ENCODE measurements at places on chromosomes 2 and 18. TPM values are rescaled to one million over a fixed set of nuclear protein-coding genes. Genes with fewer than 3 reads are reported as not detected.

The CNTNAP5 gene
- total RNA-seq = not detected

The STARD6 gene
- not detected for total RNA-seq

The C2orf72 gene
- total RNA-seq = not detected

GRCh38 chr2:224722770-224723169 lies 6.6 kb upstream of the CCDC195 start:
- H3K27me3 ChIP-seq = peaks cover 4% of the 10 kb centered on the region
- H3K4me1 ChIP-seq = no peaks in the 10 kb centered on the region
- H3K36me3 ChIP-seq = no peaks in the 10 kb centered on the region

- DNase-seq = no peak
- H3K27me3 ChIP-seq = no peaks in the 10 kb centered on the region
These were observed 7.2 kb upstream of the ABCA12 start for GRCh38 chr2:215145611-215146010.

GRCh38 chr2:974502-974901 lies 23.9 kb downstream of the SNTG2 start:
- peak overlapping the region; percentile 84 for H3K27ac ChIP-seq
- DNase-seq = no peak
- peak overlapping the region; percentile 19 for H3K4me3 ChIP-seq

GRCh38 chr2:240701736-240702639 lies 10.3 kb downstream of the AQP12A start:
- H3K27ac ChIP-seq = no peak overlapping the region
- DNase-seq = no peak
- no peak overlapping the region for H3K4me3 ChIP-seq
- peaks cover 15% of the 10 kb centered on the region for H3K27me3 ChIP-seq
- peaks cover 19% of the 10 kb centered on the region for H3K4me1 ChIP-seq
- H3K36me3 ChIP-seq = no peaks in the 10 kb centered on the region

DNA sequence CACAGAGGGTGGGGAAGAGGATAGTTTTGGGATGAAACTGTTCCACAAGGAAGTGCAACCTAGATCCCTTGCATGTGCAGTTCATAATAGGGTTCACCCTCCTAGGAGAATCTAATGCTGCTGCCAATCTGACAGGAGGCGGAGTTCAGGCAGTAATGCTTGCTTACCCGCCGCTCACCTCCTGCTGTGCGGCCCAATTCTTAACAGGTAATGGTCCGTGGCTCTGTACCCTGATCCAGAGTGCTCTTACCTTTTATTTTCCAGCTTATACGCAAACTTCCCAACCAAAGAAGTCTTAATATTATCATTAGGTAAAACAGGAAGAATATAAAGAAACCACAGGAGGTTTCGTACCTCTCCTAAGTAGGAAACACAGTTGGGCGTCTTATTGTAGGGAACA lies 82.7 kb upstream of the CD302 start:
- H3K27me3 ChIP-seq = no peaks in the 10 kb centered on the region
- H3K4me1 ChIP-seq = peaks cover 9% of the 10 kb centered on the region
- no peak for DNase-seq
- no peak overlapping the region for H3K4me3 ChIP-seq
- no peak overlapping the region for H3K27ac ChIP-seq

- DNase-seq = no peak
- peaks cover 5% of the 10 kb centered on the region for H3K36me3 ChIP-seq
- H3K4me1 ChIP-seq = peaks cover 7% of the 10 kb centered on the region
- H3K27ac ChIP-seq = no peak overlapping the region
- no peaks in the 10 kb centered on the region for H3K27me3 ChIP-seq
These were observed 97.3 kb downstream of the ICOS start for GRCh38 chr2:204033611-204034495.

Data from activated CD4-positive, alpha-beta T cell treated with anti-CD3 and anti-CD28 coated beads, Interleukin-2, amount 10 ng/mL, durations not matched to agents 7 days and 5 days (primary cell).